ENCODE measurements at places on chromosomes 7 and 10.
A peak's percentile ranks its signal among the peaks of the same experiment; 100 is the strongest.

- DNase-seq = no peak
These were observed 40.3 kb upstream of the PSMG3 start for GRCh38 chr7:1610013-1610677.

DNA sequence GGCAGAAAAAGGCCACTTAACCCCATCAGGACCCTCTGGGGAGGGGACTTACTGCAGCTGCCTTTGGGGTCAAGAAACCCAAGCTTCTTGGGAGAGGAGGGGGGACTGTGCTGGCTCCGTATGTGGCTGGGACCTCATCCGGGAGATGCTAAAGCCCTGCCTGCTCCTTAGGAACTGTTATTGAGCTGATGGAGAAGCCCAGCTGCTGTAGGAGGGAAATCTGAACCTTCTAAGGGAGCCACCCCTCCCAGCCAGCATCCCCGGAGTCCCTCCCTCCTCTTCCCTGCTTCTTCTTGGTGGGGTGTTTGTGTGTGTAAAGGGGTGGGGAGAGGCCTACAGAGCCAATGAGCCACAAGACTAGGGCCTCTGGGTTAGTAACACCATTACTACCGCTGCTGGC is 8.2 kb downstream of the KCNIP2 start:
- DNase-seq = no peak

- DNase-seq = no peak
These were observed 130.5 kb upstream of the PFKP start for GRCh38 chr10:2936816-2937215.

- no peak for DNase-seq
These were observed 144.3 kb downstream of the GRID1 start for GRCh38 chr10:86222336-86222650.

DNA sequence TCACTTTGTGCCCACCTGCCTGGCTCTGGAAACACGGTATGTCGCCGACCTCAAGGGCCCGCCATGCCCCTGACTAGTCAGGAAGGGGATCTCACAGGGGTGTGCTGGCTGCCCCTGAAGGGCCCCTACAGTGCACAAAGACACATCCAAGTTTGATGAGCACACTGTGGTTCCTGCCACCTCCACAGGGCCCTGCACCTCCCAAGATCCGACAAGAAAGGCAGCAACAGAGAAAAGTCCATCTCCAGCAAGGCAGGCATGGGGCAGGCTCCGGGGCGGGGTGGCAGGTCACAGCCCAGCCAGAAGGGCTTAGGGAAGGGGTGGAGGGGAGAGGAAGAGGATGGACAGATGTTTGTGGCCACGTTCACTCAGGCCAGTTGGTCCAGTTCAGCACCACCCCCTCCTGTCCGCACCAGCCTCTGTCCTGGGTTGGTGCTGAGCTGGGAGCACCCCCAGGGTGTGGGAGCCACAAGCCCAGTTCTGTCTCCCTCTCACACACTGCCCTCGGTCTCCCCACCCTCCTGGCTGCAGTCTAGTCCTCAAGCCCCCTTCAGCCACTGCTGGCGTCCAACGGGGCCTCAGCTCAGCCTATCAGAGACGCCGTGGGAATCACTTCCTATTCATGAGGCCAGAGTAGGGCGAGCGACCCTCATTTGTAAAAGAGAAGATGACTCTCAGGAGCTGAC is 11.5 kb downstream of the DRGX start:
- DNase-seq = no peak

GRCh38 chr10:34295142-34295548 is 520.0 kb downstream of the PARD3 start:
- no peak for DNase-seq

GRCh38 chr10:14815681-14816080 is 22.2 kb downstream of the CDNF start:
- DNase-seq = no peak

GRCh38 chr10:22251751-22252223 is 34.0 kb upstream of the EBLN1 start:
- no peak for DNase-seq

GRCh38 chr7:27168265-27168947 is 3.1 kb upstream of the HOXA9 start:
- peak; percentile 50 for DNase-seq

Measured in NCI-H1105 treated with DMSO at 0.1 percent for 48 hours (cell line).